Activated CD4-positive, alpha-beta T cell treated with anti-CD3 and anti-CD28 coated beads, Interleukin-2, amount 50 U/mL, for 48 hours (primary cell): ENCODE measurements at places on chromosomes 12 and 14.

DNA sequence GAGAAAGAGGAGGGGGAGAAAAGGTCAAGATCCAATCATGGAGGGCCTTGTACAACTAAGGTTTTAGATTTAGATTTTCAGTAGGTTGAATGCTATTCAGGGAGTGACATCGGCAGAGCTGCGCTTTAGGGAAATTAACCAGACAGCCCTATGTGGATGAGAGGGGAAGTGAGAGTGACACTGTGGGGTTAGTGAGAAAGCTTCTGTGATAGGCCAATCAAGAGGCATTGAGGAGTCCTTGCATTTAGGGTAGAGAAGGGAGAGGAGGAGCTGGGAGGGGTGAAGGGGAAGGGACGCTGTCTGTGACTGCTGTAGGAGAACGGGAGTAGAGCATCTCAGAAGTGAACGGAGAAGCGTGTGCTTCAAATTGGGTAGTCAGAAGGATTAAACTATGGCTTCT is 3.4 kb downstream of the HSD17B6 start:
- no peak for DNase-seq

- no peak for DNase-seq
These were observed 7.1 kb upstream of the BHLHE41 start for GRCh38 chr12:26131936-26132335.

GRCh38 chr12:53719649-53720048 is 7.6 kb downstream of the CALCOCO1 start:
- no peak for DNase-seq

DNA sequence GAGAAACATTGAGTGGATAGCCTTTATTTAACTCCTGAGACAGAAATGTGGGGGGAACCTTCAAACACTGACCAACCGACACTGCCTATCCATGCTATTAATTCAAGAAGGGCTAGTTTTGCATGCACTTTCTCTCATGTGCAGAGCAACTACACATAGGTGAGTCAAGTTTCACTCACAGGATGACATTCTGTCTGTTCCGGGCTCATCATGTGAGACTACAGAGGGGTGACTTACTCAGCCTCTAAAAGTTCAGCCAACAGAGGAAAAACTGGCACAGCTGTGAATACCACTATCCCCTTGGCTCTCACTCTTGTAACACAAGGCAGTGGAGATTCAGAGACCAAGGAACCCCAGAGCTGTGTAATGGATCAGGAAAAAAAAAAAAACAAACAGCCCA is 13.3 kb downstream of the BEST3 start:
- DNase-seq: no peak

GRCh38 chr12:56590237-56590830 is 39.8 kb downstream of the BAZ2A start:
- DNase-seq: peak; percentile 19

DNA sequence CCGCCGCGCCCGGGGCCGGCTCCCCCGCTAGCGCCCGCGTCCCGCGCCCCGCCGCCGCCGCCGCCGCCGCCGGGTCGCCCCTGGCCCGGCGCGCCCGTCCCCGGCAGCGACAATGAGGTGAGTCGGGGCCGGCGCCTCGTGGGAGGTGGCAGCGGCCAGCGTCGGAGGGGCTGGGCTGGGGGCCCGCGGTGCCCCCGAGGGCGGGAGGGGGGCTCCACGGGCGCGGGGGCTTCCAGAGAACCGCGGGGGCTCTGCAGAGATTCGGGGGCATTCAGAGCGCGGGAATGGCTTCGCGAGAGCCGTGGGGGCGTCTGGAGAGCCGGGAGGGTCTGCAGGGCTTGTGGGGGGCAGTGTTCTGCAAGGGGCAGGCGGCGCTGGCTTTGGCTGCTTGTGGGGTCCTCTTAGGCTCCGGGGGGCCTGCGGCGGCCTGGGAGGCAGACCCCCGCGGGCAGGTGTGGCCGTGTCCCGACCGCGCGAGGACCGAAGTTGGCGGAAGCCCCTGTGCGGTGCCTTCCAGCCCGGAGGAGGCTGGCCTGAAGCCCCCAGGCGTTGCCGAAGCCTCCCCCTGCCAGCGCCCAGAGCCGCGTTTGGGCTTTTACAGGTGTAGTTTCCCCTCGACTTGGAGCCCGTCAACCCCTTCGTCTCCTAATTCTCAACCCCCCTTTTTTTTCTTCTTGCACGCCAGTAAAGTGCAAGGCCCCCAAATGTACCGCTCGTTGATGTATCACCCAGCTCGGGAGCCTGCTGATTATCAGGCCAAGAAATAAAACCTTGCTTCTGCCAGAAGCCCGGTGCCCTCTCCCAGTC is 93.1 kb upstream of the EVL start:
- peak; percentile 34 for DNase-seq

- no peak for DNase-seq
These were observed 41.0 kb downstream of the HSD17B6 start for GRCh38 chr12:56804169-56804568.

DNA sequence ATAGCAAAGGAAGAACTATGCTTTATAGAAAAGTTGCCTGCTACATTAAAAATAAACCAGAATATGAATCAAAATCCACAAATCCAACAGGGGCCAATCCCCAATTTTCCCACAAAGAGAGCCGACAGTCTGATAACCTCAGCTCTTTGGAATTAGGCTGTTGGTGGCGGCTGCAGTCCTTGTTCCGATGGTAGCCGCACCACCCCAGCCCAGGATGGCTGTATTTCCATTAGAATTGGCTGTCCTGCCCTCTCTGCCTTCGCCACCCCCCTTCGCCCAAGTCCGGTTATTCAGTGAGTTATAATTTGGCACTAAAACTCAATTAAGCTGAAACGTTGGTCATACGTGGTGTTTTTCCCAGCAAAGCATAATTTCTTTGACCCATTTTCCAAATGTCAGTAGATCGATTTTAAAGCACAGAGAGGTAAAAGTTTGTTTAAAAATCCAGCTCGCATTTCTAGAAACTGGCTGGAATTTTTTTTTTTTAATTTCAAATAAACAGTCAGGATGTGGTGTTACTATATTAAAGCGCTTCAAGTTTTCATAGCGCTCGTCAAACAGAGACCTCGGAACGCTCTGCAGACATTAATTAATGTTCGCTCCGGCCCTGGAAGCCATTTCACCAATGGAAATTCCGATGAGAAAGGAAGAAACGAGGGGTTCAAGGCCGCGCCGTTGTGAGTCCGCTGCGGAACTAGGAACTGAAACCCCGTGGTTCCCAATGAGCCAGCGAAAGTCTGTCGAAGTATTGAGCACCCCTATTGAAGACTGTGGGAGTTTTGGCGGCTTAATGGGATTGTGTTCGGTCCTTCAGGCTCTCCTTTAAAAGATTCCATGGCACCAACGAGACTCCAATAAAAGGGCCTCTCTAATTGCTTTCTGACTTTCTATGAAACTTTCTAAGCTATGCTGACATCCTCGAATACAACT is 104.8 kb upstream of the DIO3 start:
- DNase-seq: no peak
